ENCODE measurements at places on chromosomes 2 and 18.

- DNase-seq: no peak
Observed at GRCh38 chr2:7286120-7286519, 368.9 kb downstream of the RNF144A start.

GRCh38 chr2:201880993-201881611 is 74.8 kb downstream of the CDK15 start:
- DNase-seq: no peak

- no peak for DNase-seq
Observed at GRCh38 chr2:105611811-105612424, 132.8 kb upstream of the NCK2 start.

GRCh38 chr2:36477746-36478145 is 120.2 kb downstream of the FEZ2 start:
- DNase-seq: no peak
